ENCODE measurements at places on chromosomes 7 and 10.
A peak's percentile ranks its signal among the peaks of the same experiment; 100 is the strongest.

- no peak for DNase-seq
Observed at GRCh38 chr10:19922236-19922963, 106.2 kb downstream of the PLXDC2 start.

- DNase-seq, result no peak
Observed at GRCh38 chr7:16669581-16669980, 23.6 kb downstream of the BZW2 start.

DNA sequence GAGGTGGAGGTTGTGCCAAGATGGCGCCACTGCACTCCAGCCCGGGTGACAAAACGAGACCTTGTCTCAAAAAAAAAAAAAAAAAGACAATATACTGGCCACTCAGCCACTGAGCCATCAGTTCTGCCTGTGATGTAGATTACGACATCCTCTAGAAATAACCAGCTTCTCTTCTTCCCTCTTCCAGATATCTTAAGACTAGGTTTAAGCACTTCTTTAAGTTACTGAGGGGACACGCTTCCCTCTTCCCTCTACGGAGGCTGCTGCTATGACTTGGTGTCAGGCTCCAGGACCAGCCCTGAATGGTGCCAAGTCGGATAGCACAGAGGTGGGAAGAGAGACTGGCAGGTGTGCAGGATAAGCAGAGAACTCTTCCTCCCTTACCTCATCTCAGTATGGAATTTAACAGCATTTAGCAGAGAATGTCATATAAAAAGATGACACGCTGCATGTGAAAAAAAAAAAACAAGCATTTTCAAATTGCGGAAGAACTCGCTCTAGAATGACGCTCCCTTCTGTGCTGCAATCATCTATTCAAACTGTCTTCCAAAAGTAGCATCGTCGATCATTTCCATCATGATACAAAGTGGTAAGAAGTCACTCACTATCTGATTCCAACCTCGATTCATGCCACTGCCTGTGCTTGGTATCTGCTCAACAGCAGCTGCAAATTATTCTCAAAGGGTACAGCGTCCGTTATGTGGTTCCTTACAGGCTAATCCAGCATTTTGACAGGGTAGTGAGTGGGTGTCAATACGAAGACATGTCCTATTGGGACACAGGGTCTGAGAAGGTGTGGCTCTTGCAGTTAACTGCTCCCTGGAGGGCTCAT lies 13.8 kb downstream of the DAGLB start:
- DNase-seq, result no peak

DNA sequence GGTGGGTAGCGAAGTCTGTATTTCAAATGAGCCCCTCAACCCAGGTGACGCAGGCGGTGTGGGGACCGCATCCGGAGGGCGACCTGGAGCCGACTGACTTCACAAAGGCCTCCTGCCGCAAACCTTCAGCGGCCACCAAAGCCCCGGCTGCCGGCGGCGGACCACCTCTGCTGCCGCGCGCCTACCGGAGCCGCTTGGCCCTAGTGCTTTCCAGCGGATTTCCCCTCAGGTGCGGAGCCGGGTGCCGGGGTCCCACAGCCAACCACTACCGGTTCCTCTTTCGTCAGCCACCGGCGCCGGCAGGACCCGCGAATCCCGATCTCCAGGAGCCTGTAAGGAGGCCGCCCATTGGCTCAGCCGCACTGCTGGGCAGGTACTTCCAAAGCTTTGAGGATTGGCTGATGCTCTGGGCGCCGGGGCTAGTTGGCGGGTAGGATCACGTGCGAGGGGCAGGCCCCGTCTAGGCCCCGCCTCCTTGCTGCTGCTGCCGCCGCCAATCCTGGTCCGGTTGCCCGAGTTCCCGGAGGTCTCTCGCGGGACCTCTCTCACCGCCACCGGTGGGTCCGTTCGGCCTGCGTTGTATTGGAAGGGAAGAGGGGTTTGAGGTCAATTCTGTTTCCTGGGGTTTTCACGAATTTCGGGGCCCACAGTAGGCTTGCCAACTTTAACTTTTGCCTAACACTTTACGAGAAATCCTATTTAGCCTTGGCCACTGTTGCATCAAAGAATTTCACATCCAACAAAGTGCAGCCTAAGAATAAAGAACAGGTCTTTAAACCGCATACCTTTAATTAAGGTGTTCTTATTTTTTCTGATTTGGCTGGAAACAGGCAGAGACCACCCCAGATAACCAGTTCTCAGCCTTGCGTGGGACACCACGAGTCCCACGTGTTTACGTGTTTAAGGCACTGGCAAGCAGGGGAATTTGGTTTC lies at the start of gene GSTO2:
GSTO2 (plus strand) TSS at position 472 of the 933 bp plus-strand sequence. CDS start 5,732 bp downstream, outside the sequence.
- no peak for DNase-seq

GRCh38 chr10:50579491-50580261 lies 44.1 kb downstream of the SGMS1 start:
- DNase-seq, result no peak

- no peak for DNase-seq
Observed at GRCh38 chr7:34123316-34123715, 218.0 kb downstream of the BMPER start.

DNA sequence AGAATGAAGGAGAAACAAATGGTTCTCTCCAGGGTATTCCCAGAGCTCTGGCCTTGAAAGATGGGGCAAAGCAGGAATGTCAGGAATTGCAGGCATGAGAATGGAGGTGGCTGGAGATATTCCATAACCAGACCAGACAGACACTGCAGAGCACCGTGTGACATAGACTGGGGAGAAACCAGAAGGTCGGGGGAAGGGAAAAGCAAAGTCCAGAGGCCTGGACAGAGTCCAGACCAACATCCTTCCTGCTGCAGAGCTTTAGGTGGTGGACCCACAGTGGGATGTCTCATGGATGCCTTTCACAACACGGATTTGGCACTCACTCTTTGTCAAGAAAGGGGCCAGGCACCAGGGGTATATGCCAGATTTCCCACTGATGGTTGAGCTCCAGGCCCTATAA lies 177.2 kb upstream of the INHBA start:
- no peak for DNase-seq

DNA sequence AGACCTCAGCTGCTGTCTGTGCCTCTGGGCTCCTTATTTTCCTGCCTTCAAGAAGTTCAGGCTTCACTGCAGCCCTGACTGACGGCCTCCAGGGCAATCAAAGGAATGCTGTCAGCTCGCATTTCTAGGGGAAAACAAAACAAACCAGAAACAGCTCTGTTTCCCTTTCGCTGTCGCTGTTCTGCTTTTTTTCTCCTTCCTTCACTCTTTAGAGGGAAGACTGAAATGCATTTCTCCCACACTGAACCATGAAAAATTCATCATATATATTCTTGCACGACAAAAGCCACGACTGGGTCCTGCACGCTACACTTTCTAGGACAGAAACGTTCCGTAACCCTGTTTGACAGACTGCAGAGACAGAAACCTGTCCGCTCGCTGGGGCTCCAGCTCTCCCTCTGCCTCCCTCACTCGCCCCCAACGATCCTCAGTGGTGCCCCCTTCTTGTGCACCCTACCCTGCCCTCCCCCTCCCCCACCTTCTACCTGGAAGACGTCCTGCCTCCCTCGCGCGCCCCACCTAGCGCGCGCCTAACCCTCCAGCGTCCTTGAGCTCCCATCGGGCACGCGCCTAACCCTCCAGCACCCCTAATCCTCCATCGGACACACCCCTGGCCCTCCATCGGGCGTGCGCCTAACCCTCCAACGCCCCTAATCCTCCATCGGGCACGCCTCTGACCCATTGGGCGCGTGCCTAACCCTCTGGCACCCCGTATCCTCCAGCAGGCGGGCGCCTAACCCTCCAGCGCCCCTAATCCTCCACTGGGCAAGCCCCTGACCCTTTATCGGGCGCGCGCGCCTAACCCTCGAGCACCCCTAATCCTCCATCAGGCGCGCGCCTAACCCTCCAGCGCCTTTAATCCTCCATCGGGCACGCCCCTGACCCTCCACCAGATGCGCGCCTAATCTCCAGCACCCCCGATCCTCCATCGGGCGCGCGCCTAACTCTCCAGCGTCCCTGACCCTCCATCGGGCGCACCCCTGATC lies 37.1 kb downstream of the SVOPL start:
- DNase-seq, result peak; percentile 51

GRCh38 chr10:80518807-80519360 lies 18.8 kb upstream of the SH2D4B start:
- DNase-seq, result no peak

DNA sequence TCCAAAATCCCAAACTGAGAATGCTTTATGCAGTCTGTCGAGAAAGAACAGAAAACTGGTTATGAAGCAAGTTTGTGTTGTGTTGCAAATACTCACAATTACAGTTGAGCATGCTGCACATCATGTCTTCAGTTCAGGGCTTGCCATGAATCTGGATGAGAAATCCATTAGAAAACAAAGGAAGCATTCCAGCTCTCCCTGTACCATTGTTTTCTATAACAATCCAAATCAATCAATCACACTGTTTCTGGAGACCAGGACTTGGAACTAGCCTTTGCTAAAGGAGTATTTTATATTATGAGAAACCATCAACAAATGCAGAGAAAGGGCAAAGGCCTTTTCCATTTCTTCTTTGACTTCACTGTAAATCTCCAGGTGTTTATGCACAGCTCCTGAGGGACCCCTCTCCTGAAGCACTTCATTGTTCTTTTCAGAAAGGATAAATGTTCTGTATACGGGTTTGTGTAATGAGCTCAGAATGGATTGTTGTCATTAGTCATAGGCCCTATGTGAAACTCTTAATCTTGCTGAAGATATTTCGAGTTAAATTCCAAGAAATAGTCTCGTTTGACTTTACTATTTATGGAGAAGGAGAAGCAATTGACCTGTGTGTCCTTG lies 364.7 kb upstream of the POM121L12 start:
- DNase-seq, result no peak

DNA sequence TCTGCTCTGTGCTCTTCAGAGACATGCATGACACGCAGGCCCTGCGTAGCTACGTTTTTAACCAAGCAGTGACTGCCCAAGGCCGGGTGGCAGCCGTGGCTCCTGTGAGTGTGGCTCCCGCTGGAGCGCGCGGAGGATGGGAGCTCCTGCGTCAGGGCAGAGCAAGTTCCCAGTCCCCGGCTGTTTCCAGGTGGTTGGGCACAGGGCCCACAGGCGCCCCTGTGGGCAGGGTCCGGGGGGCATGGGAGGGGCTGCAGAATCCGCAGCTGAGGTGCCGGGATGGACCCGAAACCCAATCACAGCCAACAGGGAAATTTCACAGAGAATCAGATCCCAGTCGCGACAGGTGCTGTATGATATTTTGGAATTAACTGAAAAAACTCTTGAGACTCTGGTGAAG lies 9.8 kb downstream of the NKX6-2 start:
- DNase-seq, result no peak

GRCh38 chr7:107902381-107902780 lies 11.4 kb downstream of the DLD start:
- DNase-seq, result no peak

GRCh38 chr10:56142092-56142728 lies 218.8 kb downstream of the ZWINT start:
- DNase-seq, result no peak

GRCh38 chr7:128407751-128408708 lies 1.8 kb downstream of the IMPDH1 start:
- no peak for DNase-seq

- DNase-seq, result no peak
Observed at GRCh38 chr7:6623589-6624245, 8.3 kb downstream of the ZNF853 start.

GRCh38 chr7:98841179-98841997 lies 28.4 kb downstream of the TMEM130 start:
- DNase-seq, result peak; percentile 78

DNA sequence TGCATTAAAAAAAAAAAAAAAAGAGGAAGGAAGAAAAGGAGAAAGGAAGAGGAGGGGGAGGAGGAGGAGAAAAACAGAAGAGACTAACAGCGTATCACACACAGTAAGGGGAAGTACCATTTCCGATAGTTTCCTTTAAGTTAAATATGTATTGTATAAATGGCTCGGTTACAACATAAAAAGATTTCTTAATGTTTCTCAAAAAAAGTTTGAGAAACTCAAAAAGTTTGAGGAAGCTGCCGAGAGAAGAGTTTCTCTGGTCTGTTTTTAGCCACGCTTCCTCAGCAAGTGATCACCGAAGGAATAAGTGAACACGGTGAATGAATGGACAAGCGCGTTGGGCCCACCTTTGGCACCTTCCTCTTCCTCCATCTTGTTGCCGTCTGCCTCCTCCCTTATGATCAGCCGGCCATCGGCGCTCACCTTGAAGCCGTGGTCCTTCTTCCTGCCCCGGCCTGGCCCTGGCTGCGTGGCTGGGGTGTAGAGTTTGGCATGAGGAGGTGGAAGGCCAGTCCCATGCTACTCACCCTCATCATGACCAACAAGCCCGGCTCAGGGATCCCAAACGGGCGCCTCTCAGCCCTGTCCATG lies 31.3 kb upstream of the FRAT2 start:
- no peak for DNase-seq

DNA sequence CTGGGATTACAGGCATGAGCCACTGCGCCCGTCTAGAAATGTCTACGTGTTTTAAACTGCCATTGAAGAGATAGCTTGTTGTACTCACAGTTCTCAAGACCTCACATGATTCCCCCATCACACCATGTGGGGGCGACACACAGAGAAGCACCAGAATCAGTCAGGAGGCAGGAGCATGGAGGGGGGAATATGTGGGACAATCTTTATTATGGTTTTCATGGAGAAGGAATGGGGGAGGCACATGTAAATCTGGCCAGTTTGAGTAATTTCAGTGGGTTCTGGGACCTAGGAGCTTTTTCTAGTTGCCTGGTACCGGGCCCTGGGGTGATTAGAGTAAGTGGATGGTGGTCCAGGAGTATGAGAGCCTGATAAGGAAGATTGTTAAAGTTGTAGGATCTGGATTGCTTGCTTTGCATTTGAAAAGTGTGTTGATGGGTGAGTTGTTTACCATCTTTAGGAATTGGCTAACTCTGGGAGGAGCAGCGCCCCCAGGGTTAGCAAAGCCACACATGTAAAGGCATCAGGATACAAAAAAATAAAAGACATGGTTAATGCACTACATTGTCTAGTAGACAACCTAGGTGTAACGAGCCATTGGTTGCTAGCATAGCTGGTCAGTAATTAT lies 85.4 kb upstream of the SLC13A1 start:
- DNase-seq, result no peak

GRCh38 chr10:15333909-15334649 lies 37.0 kb downstream of the FAM171A1 start:
- DNase-seq, result no peak

DNA sequence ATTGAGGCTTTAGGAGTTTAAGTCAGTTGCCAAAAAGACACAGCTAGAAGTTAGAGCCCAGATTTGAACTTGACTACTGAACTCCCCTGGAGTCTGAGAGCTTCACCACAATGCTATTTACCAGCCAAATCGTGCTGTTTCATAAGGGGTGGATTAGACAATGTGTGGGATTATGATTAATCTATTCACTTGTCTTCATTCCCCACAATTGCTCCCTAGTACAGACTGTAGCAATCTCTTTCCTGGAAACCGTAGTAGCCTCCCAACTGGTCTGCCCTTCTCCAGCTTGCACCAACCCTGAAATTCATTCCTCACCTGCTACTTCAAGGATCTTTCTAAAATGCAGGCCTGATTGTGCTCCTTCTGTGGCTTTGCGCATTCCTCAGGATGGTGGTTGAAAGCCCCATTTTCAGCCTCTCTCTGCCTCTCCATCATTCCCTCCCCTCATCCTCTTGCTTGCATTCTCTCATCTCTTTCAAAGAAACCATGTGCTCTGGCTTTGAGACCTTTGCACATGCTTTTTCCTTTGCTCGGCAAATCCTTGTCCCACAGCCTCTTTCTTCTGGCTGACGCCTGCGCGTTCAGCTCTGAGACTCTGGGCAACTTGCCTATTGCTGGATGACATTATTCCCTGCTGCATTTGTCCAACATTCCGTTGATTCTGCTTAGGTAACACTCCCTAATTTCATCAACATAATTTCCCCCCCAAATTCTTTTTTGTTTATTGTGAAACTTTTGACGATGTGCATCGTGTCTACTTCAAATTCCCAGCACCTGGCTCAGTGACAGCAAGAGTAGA lies 145.1 kb downstream of the ADRA2A start:
- no peak for DNase-seq

All from HuH-7.5 (cell line).